ENCODE measurements at places on chromosomes 2 and 18.

GRCh38 chr2:207176247-207176646 is 10.5 kb upstream of the KLF7 start:
- DNase-seq: no peak

DNA sequence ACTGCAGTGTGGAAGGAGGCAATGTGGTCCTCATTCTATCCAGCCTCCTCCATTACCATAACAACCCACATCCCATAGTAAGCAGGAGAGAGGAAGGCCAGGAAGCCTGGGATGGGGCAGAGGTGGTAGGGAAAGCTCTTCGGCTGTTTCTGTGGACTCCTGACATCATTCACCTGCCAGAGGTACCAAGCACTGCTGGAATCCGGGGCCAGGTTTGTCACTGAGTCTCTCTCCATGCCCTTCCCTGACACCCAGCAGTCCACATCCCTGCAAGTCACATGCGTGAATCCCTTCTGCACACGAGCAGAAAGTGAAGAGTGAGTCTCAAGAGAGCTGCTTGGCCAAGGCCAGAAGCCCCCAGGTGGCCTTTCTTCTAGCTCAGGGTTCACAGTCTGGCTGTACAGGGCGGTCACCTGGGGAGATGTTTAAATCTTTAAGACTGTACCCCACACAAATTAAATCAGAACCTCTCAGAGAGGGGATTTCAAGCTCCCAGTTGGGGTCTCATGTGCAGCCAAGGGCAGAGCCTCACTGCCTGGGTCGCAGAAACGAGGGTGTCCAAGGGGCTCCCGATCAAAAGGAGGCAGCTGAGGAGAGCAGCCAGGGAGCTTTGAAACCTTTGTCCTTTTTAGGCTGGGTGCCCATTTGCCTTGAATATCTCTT is 94.2 kb downstream of the ARMC9 start:
- DNase-seq: no peak

DNA sequence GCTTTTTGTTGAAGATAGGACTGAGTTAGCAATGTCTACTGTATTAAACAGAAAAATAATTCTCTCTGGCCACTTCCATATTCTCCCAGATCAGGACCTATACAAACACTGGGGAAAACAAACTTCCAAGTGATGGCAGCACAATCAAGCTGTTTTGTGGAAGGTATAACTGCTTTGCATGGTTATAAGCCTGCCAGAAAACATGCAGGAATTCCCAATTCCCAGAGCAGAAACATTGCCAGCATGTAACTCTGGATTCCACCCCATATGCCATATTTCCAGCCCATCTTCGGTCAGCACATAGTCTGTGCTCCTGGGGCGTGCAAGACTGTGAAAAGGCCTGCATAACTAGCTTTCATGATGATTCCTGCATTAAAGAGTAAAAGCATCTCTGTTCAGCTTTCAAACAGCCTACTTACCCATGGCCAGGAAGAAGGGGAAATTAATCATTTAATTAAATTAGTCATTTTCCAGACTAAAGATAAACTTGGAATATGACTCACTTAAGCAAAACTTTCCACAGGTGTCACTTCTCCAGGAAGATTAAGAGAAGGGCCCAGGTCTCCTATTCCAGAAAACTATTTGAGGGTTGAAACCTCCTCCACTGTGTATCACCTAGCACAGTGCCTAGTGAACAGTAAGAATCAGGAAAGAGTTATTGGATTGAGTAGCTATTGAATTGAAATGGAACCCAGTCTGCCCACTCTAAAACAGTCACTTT is 280.5 kb downstream of the NRXN1 start:
- no peak for DNase-seq

DNA sequence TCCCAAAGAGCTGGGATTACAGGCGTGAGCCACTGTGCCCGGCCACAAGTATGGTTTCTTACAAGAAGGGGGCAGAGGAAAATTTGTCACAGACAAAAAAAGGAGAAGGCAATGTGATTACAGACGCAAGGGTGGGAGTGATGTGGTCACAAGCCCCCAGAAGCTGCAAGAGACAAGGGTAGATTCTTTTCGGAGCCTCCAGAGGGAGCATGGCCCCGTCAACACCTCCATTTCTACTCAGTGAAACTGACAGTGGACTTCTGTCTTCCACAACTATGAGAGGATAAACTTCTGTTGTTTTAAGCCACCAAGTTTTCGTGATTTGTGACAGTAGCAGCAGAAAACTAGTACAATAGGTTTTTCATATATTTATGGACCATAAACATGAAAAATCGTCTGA is 2.1 kb upstream of the TCF7L1 start:
- no peak for DNase-seq

GRCh38 chr2:71499691-71500090 is 46.3 kb downstream of the DYSF start:
- no peak for DNase-seq

GRCh38 chr2:103151046-103151445 is 389.2 kb downstream of the TMEM182 start:
- DNase-seq: no peak

DNA sequence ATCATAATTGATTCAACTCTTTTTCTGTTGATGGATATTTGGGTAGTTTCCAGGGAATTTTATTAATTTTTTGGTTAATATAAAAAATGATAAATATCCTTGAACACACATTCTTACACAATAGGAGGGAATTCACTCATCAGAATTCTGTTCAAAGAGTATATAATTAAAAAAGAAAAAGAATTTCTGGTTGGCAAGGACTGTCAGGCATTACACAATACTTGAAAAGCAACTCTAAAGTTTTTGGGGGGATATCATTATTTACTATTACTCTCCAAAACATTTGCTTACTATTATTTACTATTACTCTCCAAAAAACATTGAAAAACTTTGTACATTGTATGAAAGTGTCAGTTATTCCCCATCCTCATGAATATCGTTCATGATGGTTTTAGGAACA is 38.0 kb downstream of the G6PC2 start:
- DNase-seq: no peak

DNA sequence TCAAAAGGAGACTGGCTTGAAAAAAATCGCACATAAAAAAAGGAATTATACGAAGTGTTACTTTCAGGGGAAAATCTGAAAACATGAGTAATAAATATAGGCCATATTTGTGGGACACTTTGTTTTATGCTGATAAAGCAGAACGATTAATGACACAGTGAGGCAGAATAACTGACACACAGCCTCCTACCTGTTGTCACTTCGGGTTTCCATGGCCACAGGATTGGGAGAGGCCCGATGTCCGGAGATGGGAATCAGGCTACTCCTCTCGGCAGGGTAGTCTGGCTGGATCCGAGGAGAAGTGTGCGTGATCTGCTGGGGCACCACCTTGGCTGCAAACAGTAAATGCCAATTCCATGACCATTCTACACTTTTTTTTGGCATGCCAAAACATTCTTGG is 31.7 kb downstream of the SAP130 start:
- DNase-seq: no peak

- peak; percentile 39 for DNase-seq
Observed at GRCh38 chr2:72129681-72130340, 17.9 kb downstream of the CYP26B1 start.

GRCh38 chr2:38613126-38613848 is 10.6 kb upstream of the HNRNPLL start:
- DNase-seq: no peak

DNA sequence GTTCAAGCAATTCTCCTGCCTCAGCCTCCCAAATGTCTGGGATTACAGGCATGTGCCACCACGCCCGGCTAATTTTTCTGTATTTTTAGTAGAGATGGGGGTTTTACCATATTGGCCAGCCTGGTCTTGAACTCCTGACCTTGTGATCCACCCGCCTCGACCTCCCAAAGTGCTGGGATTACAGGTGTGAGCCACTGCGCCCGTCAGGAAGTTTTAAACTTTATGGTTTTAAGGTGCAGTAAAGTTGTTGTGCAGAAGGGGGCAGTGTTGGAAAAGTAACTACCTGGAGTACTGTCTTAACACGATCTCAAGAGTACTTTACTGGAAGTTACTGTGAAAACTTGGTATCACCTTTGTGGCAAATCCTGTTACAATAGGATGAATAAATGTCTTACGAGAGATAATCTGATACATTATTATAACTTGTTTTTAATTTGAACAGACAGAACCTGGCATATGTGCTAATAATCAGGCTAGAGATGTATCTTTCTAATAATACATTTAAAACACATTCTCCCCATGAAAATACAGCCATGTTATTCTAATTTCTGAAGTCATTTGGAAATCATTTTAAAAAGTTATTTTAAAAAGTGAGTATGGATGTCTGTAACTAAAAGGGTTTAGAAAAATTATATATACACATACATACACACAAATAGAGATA is 10.8 kb downstream of the SPDYA start:
- no peak for DNase-seq

- DNase-seq: no peak
Observed at GRCh38 chr2:173590276-173590861, 235.7 kb downstream of the CDCA7 start.

DNA sequence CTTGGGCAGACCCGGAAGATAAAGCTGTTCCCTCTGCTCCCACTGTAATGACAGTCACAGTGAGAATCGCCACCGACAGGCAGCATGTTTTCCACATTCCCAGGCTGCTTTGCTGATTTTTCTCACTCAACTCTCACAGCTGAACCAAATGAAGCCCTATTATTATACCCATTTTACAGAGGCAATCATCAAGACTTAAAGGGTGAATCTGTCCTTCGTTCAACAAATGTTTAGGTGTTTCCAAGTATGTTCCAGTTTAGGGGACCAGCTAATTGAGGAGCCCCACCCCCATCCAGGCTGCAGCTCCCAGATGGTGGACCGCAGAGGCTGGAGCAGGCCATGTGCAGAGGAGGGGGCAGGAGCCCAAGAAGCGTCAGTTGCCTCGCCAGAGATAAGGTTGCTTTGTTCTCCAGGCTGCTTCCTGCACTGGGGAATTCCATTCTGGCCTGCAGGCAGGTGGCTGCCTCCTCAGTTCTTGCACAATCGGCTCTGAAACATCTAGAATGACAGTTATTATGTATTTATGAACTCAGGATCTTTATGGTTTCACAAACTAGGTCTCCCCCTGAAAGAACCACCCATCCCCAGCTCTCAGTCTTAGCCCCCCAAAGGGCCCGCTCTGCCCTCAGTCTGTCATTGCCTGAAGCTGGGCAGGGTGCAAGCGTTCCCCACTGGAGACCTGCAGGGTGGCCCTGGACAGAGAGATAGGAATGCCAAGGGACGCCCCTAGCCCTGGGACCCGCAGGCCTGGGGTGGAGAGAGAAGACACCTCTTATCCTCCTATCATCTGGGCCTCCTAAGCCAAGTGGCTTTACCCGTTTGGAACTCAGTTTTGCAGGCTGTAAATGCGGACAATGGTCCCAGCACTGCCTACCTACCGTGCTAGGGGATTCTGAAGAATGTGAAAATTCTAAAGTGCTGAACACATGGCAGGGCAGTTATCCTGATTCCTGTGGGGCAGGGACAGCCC is 49.1 kb upstream of the MYCN start:
- DNase-seq: no peak

DNA sequence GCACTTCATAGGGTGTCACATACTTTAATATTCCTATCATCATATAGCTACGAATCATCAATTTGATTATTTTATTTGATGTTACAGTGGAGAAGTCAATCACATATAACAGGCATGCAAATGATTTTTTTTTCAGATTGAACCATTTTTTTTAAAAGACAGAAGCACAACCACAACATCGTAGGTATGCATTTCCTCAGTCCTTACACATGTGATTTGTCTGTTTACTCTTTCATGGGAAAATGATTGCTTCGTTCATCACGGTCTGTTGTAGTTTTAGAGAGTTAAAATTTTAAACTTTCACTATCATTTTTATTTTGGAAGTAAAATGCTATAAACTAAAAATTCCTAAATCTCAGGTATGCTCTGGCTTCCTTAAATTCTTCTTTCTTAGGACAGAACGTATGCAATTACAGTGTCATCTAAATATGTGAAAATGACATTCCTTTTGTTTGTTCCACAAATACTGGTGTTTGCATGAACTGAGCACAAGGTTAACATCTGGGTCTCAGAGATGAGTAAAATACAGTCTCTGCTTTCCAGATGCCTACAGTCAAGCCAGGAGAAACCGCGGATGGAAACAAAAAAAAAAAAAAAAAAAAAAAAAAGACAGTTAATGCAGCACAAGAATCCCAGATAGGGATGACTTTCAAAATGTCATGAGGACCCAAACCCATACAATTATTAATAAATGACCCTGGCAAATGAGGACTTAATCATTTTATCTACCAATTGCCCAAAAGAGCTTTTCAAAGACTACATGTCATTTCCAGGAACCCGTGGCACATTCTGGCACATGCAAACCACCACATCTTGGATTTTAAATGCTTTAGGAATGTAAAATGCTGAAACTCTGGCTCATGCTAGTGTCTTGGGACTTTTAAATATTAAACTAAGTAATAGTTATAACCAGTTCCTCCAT is 201.2 kb downstream of the LRP1B start:
- DNase-seq: no peak

DNA sequence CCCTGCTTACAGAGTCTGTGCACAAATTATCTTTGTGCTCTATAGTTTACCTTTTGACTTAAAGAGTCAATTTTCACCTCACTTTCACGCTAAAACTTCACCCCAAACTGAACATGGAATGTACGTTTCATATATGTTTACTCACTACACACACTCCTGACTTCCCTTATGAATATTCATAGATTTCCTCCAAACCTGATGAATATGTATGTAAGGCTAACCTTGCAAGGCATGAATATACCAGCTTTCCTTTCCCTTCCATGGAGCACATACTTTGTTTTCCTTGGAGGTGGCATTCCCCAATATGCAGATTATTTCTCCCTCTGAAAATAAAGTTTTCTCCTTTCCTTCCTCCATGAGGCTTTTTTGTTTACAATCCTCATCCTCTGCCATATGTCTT is 48.4 kb upstream of the GPR39 start:
- no peak for DNase-seq

- no peak for DNase-seq
Observed at GRCh38 chr2:133389569-133389968, 178.7 kb downstream of the NCKAP5 start.

- DNase-seq: no peak
Observed at GRCh38 chr2:200627110-200627770, 41.4 kb downstream of the AOX1 start.

- DNase-seq: no peak
Observed at GRCh38 chr2:237870754-237871651, 11.6 kb downstream of the RAMP1 start.

- no peak for DNase-seq
Observed at GRCh38 chr2:157587576-157587975, 41.1 kb downstream of the ACVR1C start.

DNA sequence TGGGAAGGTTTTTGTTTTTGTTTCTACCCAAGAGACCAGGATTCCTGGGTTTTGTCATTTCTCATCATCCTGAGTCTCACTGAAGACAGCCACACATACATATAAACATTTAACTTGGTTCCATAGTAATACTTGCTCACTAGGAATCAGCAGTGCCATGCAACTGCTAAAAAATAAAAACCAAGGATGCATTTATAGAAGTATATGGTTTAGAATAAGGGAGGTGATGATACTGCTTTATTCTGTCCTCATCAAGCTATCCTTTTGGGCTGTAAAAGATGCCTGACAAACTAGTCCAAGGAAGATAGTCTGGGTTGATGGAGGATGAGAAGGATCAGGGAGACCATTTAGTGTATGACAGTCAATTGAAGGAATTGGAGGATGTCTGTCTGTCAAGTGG is 740 bp downstream of the SPATA3 start:
- no peak for DNase-seq

- no peak for DNase-seq
Observed at GRCh38 chr18:22987547-22988189, 54.5 kb downstream of the RBBP8 start.

GRCh38 chr2:222915092-222915957 is 54.5 kb downstream of the ACSL3 start:
- DNase-seq: no peak

- DNase-seq: no peak
Observed at GRCh38 chr2:183898641-183899040, 699.7 kb upstream of the ZNF804A start.
